Spinal cord (tissue), 10 donors: ENCODE measurements at places on chromosomes 7 and 10. TPM values are rescaled to one million over a fixed set of nuclear protein-coding genes. Genes with fewer than 3 reads are reported as not detected.

MICALL2 gene
- total RNA-seq = 21.8 TPM

GNAT3 gene
- total RNA-seq = not detected

KCNIP2 gene
- total RNA-seq = 11.0 TPM

MASTL gene
- total RNA-seq = 10.5 TPM

DNA sequence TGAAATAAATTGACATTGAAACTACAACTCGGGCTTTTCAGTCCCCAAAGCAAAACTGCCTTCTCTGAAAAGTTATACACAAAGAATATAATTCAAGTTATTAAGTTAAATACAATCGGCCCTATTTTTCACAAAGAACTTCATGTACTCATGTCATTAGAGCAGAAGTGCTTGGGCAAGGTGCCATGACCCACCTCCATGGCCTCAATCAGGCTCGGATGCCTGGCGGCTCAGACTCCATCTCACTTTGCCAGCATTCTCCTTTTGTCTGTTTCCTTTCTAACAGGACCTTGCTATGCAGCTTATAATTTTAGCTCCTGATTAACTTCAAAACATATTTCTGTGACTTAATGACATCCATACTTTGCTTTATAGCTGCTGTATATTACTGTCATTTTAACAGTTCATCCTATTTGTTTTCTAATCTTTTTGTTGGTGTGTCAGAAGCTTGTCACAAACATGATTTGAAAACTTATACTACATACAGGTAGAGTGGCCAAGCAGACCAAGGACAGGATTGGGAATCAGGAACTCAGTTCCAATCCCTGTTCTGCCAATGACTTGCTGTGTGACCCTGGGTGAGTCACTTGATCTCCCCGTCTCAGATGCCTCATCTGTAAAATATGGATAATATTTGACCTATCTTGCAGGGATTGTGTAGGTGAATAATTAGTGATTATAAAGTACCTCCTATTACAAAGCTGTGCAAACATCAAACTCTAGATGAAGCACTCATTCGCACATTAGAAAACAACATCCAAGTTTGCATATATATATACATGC lies 60.8 kb upstream of the ITGA8 start:
- H3K36me3 ChIP-seq = no peaks in the 10 kb centered on the region
- DNase-seq = no peak
- H3K27me3 ChIP-seq = no peaks in the 10 kb centered on the region
- H3K4me3 ChIP-seq = no peak overlapping the region
- no peak overlapping the region for H3K27ac ChIP-seq

DNA sequence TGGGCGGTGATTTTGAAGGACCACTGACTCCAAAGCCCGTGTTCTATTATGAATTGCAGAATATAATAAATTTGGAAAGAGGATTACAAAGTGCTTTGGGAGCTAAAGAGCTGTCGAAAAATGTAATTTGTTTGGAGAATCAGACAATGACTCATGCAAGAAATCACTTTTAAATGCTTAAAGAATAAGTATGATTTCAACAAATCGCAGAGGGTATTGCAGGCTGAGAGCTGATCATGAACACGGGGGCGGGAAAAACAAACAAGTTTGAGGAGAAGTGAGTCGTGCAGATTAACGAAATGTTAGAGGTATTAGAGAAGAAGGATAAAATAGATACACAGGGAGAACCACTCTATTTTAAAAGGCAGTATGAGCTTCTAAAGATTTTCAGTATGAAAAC lies 4.9 kb upstream of the HACD1 start:
- DNase-seq = no peak
- H3K4me3 ChIP-seq = no peak overlapping the region
- no peaks in the 10 kb centered on the region for H3K36me3 ChIP-seq
- H3K4me1 ChIP-seq = peaks cover 5% of the 10 kb centered on the region
- H3K27ac ChIP-seq = no peak overlapping the region

DNA sequence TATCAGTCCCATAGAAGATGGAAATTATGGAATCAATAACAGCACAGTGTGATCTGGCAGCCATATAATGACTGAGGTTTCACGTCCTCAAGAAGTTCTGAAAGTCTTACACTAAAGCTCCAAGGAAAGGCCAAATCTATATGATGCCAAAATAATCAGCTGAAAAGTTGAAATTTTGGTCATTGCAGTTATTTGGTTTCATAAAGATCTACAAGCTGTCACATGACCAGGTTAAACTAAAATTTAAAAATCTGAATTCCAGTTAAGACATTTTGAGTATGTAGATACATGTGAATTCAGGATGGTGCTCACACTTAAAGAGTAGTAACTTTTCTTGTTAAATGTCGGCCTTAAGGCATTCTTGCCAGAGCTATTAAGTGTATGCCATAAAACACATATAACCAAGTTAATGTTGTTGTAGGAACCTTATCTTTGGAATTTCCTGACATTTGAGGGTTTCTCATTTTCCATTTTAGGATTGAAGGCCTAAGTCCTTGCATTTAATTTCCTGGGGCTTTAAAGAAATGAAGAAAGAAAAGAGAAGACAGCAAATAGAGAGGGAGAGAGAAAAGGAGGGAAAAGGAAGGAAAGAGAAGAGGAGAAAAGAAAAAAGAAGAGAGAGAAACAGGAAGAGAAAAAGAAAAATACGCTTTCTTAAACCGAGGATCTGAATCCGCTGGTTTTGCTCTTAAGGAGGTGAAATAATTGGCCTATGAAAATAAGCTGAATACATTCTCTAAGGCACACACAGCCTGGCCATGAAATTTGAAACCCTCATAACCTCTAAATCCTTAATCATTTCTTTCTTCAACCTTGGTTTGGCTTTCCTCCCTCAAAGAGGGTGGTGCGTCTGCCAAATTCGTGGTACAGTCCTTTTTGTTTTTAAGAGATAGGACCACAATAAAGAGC lies 43.8 kb downstream of the DENND2A start:
- H3K27ac ChIP-seq = peak overlapping the region; percentile 3
- DNase-seq = peak; percentile 36
- no peak overlapping the region for H3K4me3 ChIP-seq
- H3K27me3 ChIP-seq = no peaks in the 10 kb centered on the region
- peaks cover 22% of the 10 kb centered on the region for H3K36me3 ChIP-seq
- H3K4me1 ChIP-seq = peaks cover 8% of the 10 kb centered on the region

- H3K27me3 ChIP-seq = no peaks in the 10 kb centered on the region
- H3K27ac ChIP-seq = peak overlapping the region; percentile 69
- no peaks in the 10 kb centered on the region for H3K4me1 ChIP-seq
- H3K4me3 ChIP-seq = no peak overlapping the region
- no peaks in the 10 kb centered on the region for H3K36me3 ChIP-seq
Observed at GRCh38 chr10:89503151-89503550, 32.2 kb downstream of the SLC16A12 start.

DNA sequence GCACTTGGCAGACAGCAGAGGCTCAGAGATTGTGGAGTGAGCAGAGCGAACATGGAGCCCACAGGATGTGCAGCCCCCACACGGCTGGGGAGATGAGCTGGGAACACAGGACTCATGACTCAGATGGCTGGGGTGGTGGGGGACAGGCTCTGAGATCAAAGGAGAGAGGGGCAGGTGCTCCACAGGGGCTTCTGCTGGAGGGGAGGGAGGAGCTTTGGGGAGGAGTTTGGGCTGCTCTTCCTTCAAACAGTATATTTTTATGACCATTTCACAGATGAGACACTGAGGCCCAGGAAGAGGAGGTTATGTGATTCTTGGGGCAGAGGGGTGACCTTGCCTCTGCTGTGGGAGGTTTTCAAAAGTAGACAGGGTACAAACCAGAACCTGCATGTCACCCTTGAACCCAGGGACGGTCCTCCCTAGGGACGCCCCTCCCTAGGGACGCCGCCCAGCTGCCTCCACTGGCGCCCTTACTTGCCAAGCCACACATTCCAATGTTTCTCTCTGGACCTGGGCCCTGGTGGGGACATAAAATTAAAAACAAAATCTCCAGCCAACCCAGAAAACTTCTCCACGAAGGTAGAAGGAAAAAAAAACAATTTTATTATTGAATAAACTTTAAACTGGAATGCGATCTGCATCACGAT lies 981 bp upstream of the CRYGN start:
- peak overlapping the region; percentile 69 for H3K27ac ChIP-seq
- H3K27me3 ChIP-seq = peaks cover 11% of the 10 kb centered on the region
- H3K36me3 ChIP-seq = no peaks in the 10 kb centered on the region
- no peak for DNase-seq
- H3K4me3 ChIP-seq = no peak overlapping the region

DNA sequence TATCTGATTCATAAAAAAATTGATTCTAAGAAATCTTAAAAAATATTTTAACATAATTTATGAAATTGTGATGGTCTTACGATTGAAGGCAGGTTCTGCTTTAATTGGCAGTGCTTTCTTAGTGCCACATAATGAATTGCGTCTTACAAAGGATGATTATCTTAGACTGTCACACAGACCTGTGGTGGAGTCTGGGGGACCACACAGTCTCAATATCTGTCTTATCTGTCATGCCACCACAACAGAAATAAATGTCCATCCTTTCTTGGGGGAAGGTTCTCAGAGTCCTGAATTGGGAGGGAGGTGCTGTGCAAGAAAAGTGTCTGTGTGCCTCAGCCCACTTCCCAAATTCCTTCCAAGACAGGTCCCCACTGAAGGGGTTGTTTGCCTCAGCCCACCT lies 34.0 kb downstream of the ZDHHC6 start:
- no peak overlapping the region for H3K4me3 ChIP-seq
- no peak overlapping the region for H3K27ac ChIP-seq
- DNase-seq = no peak

GRCh38 chr7:5421714-5422395 lies 1.8 kb downstream of the TNRC18 start:
- H3K36me3 ChIP-seq = peaks cover 38% of the 10 kb centered on the region
- DNase-seq = peak; percentile 71
- H3K27me3 ChIP-seq = no peaks in the 10 kb centered on the region
- peaks cover 27% of the 10 kb centered on the region for H3K4me1 ChIP-seq
- peak overlapping the region; percentile 88 for H3K4me3 ChIP-seq

DNA sequence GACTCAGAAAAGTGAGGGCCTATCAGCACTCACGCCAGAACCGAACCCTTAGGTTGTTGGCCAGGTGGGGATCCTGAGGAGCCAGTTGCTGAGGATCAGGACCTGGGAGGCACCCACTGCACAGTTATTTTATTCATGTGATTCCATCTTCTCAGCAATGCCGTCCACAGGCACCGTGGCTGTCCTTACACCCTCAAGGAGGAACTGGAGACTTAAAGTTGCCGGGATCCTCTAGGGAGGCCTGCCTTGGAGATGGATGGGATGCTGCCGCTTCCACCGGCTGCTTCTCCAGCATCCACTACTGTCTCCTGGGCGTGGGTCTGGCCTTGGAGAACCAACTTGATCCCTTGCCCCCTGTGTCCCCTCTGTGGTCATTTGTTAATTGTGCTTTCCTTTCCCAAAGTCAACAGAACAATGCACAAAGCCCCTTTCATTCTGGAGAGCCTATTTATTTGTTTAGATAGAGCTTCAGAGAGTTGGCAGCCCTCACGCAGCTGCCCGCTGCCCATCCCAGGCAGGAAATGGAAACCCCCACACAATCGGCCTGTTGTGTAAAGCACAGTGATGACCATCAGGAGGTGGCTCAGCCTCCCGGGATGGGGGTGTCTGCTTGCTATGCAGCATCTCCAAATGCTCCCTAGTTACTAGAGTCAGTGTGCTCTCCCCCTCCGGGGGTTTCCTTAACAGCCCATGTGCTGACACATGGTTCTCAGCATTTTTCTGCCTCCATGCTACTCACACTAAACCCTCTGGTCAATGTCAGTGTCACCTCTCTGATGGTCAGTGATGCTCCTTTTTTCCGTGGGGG lies 52.9 kb upstream of the IGFBP3 start:
- peaks cover 26% of the 10 kb centered on the region for H3K4me1 ChIP-seq
- H3K27ac ChIP-seq = no peak overlapping the region
- H3K36me3 ChIP-seq = no peaks in the 10 kb centered on the region

- no peak for DNase-seq
- H3K36me3 ChIP-seq = no peaks in the 10 kb centered on the region
- no peaks in the 10 kb centered on the region for H3K4me1 ChIP-seq
- H3K27me3 ChIP-seq = no peaks in the 10 kb centered on the region
- H3K4me3 ChIP-seq = no peak overlapping the region
Observed at GRCh38 chr10:27328946-27329345, 88.3 kb upstream of the ACBD5 start.

GRCh38 chr10:121522831-121523230 lies 75.4 kb downstream of the FGFR2 start:
- peaks cover 49% of the 10 kb centered on the region for H3K4me1 ChIP-seq
- no peak overlapping the region for H3K4me3 ChIP-seq
- H3K36me3 ChIP-seq = peaks cover 3% of the 10 kb centered on the region
- H3K27ac ChIP-seq = peak overlapping the region; percentile 76
- peaks cover 6% of the 10 kb centered on the region for H3K27me3 ChIP-seq
- peak; percentile 37 for DNase-seq
